ENCODE measurements at places on chromosomes 11 and 22.

- DNase-seq, result no peak
Observed at GRCh38 chr11:74307434-74307833, 4.0 kb downstream of the P4HA3 start.

DNA sequence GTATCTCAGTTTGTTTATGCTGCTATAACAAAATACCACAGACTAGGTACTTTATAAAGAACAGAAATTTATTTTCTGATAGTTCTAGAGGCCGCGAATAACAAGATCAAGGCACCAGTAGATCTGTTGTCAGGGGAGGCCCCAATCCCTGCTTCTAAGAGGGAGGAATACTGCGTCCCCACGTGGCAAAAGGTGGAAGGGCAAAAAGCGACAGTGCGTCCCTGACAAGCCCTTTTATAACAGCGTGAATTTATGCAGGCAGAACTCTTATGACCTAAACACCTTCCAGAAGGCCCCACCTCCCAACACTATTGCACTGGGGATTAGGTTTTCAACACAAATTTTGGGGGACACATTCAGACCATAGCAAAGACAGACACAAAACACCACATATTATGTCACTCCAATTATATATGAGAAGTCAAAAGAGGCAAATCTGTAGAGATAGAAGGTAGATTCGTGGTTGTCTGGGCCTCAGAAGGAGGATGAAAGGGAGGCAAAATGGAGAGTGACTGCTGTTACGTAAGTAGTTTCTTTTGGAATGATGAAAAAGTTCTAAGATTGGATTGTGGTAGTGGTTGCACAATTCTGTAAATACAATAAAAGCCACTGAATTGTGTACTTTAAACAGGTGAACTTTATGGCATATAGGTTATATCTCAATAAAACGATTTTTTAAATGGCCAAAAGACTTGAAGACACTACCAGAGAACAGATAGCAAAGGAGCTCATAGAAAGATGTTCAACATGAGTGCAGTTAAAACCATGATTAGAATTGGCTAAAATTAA lies 30.1 kb upstream of the TNRC6B start:
- no peak for DNase-seq

DNA sequence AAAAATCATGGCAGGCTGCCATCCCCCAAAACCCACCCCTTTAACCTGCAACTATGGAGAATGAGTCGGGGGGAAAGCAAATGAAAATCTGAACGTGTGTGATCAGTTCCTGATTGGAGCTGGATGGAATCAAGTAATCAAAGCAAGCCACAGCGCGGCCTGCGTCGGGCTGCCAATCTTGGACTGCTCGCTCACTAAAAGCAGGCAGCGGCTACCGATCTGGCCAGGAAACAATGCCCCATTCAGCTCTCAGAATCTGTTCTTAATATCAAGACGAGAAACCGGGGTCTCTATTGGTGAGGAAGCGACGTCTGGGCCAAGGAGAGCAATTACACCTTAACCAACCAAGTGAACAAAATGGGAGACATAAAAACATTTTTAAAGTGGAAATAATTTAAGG lies 472.2 kb downstream of the SOX6 start:
- no peak for DNase-seq

DNA sequence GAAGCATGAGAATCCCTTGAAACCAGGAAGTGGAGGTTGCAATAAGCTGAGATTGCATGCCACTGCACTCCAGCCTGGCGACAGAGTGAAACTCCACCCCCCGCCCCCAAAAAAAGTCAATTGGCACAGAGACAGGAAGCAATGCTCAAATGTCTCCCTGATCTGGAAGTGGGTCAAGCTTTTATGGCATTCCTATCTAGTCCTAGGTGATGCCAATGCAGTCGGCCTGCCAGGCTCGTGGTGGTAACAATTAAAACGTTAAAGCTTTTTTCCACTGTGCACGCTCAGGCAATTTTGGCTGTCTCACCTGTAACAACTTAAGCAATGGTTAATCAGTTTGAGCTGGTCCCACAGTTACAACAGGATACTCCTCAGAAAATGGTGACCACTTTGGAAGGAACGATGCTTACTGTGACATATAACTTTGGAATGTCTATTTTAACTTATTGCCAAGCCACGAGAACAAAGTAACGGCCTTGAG lies 18.9 kb upstream of the PISD start:
- DNase-seq, result no peak

GRCh38 chr11:37451903-37452302 lies 853.9 kb upstream of the RAG2 start:
- DNase-seq, result no peak

DNA sequence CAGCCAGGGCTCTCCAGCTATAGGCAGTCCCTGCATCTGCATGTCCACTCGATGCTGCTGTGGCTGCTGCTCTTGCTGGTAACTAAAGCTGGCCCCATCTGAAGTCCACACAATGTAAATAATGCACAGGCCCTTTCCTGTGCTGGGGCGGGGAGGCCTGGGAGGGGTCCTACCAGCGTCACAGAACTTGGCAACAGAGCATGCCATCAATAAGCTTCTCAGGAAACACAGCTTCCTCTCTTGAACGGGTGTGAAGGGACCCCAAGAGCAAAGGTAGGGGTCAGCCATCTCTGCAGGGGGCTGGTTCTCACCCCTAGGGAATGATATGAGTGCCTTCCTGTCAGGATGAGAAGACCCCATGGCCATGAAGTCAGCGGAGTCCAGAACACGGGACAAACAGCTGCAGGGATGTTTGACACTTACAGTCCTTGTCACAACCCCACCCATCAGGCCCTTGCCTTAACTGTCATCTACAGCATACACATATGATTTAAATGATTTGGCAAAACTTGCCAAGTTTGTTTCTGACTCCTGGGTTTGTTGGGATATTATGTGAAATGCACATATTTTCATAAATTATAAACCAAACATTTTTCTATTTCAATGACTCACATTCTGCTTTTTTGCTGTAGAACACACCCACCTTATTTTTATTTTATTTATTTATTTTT lies 39.1 kb upstream of the LYVE1 start:
- no peak for DNase-seq

DNA sequence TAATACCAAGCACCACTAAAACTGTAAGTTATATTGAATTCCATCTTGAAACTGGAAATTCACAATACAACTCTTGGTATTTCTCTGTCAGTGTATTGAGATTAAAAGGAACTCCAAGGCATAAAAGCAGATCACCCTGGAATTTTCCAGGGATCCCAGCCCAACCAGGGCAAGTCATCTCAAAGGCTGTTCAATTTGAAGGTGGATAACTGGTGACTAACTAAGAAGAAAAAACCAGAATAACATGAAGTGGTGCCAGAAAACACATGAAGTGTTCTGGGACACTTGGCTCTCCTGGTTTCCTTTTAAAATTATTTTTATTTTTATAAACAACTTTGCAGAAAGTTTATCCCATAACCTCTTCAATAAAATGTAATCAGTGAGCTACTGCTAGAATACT lies 7.8 kb upstream of the BMAL1 start:
- no peak for DNase-seq

- no peak for DNase-seq
Observed at GRCh38 chr22:44660051-44660830, 41.8 kb upstream of the PRR5 start.

DNA sequence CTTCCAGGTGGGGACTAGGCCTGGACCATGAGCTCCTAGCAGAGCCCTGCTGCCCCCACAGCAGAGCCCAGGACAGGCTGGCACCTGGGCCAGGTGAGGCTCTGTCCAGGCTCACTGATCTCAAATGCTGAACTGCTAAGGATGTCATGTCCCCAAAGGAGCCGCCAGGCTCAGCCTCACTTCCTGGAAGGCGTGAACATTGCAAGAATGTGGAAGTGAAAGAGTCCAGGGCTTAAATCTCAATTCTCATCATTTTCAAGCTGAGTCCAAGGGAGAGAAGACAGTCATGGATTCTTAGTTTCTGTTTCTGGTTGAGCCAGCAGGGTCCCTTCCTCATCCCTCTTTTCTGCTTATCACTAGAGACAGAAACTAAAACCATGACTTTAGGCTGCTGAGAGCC lies 5.0 kb downstream of the ASCL2 start:
- DNase-seq, result no peak

DNA sequence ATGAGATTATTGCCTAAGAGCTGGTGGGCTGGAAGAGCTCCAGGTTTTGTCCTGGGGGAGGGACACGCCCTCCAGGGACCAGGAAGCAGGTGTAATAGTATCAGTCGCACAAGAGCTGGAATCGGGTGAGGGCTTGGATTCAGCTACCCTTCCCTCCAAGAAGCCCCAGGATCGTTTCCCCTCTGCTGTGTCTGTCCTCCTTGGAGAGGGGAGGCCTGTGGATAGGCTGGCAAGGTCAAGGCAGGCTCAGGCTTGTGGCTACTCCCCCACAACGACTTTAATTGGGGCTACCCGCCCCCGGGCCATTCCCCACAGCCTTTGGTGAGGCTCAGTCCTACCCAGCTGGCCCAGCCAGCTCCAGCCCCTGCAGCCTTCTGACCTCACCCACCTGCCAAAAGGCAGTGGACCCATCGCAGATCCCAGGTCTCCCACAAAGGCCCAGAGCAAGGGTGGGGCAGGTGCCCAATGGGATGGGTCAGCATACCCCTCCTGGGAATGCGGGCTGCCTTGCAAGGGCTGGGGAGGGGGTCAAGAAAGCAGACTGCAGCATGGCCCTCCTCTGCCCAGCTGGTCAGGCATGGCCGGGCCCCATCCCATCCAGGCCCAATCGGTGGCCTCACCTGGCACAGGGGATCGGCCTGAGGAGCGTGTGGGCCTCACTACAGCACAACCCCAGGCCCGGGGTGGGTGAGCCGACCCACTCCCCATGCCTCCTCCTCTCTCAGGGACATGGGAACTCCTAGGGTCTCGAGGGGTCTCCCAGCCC lies 1.0 kb downstream of the CTSD start:
- DNase-seq, result no peak

- DNase-seq, result no peak
Observed at GRCh38 chr22:47634347-47634746, 871.9 kb downstream of the TBC1D22A start.

- DNase-seq, result no peak
Observed at GRCh38 chr11:95156916-95157541, 67.4 kb downstream of the ENDOD1 start.

GRCh38 chr11:94649964-94650623 lies 82.9 kb downstream of the PIWIL4 start:
- no peak for DNase-seq

GRCh38 chr11:99614352-99614751 lies 593.6 kb downstream of the CNTN5 start:
- no peak for DNase-seq

- DNase-seq, result no peak
Observed at GRCh38 chr11:42976636-42977217, 335.1 kb upstream of the API5 start.

DNA sequence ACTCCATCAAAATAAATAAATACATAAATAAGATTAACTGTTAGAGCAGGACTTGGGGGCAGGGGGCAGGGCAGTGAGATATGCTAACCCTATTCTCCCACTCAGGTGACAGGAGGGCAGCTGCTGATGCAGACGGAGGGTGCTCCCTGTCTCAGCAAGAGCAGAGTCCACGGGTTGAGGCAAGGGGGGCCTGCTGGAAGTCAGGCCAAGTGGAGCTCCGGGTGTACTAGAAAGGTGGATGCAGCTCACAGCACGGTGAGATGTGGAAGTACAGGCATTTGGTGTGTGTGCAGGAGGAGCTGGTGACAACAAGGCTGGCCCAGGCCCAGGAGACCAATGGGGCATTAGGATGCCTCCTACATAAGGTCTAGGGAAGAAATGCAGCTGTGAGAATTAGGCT lies 467.3 kb upstream of the B3GAT1 start:
- DNase-seq, result no peak

GRCh38 chr22:30564045-30564760 lies 10.3 kb downstream of the GAL3ST1 start:
- no peak for DNase-seq

GRCh38 chr11:124098141-124098540 lies 17.1 kb upstream of the VWA5A start:
- no peak for DNase-seq

DNA sequence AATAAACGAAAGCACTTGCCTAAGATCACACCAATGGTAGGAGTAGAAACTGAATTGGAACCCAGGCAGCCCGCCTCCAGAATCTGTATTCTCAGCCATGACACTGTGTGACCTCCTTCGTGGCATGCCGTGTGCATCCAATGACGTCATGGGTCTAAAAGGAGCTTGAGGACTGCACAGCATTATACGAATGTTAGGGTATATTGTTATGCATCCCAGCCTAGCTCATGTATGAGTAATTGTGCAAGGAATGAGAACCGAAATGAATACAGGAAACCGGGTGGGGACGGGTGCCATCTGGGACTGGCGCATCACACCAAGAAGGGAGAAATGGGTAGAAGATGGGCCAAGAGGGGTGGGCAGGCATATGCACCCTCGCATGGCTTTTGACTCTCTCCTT lies 12.3 kb upstream of the IGSF9B start:
- DNase-seq, result no peak

- DNase-seq, result no peak
Observed at GRCh38 chr22:46077669-46078099, 72.6 kb upstream of the PPARA start.

- DNase-seq, result no peak
Observed at GRCh38 chr11:61486011-61486620, 22.4 kb upstream of the LRRC10B start.

DNA sequence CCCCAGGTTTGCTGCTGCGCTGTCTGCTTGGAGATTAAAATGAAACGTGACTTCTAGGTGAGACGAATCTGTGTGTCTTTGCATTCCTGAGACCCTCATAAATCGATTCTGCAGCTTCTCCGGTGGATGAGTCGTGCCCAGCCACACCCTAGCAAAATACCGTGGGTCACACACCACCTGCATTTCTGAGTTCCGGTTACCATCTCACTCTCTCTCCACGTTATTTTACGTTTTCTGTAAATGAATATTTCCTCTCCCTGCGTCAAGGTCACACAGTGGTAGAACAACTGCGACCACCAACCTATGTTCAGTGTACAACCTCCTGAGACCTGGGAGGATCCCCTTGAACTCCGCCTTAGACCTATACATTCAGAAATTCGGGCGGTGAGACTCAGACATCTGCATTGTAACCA lies 1.1 kb downstream of the YWHAH start:
- DNase-seq, result no peak

- DNase-seq, result no peak
Observed at GRCh38 chr11:131593301-131593700, 222.9 kb downstream of the NTM start.

DNA sequence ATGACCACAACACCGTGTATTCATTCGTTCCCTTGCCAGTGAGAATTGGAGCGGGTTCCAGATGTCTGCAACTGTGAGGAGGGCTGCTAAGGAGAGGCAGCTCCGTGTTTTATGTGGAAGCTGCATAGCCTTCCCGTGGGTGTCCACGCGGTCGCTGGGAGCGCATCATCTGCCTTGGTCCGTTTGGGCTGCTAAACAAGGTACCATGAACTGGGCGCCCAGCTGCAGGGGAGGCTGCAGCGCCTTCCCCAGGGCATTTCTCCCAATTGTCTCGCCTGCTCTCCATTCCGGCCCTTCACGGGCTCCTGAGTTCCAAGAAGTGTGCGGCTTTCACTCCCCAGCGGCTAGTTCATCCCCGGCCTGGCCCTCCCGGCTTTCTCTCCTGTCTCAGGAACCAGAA lies 1446.4 kb downstream of the TBC1D22A start:
- no peak for DNase-seq

GRCh38 chr11:126594921-126595367 lies 239.5 kb downstream of the ST3GAL4 start:
- DNase-seq, result no peak

- no peak for DNase-seq
Observed at GRCh38 chr11:78170413-78170812, 18.0 kb downstream of the KCTD21 start.
